ENCODE measurements at places on chromosomes 3 and 15. TPM values are rescaled to one million over a fixed set of nuclear protein-coding genes. Genes with fewer than 3 reads are reported as not detected.

- peak; percentile 26 for DNase-seq
Measured at GRCh38 chr15:90665288-90666134, 51.6 kb upstream of the BLM start.

The LXN gene
- total RNA-seq = 7.7 TPM

DNA sequence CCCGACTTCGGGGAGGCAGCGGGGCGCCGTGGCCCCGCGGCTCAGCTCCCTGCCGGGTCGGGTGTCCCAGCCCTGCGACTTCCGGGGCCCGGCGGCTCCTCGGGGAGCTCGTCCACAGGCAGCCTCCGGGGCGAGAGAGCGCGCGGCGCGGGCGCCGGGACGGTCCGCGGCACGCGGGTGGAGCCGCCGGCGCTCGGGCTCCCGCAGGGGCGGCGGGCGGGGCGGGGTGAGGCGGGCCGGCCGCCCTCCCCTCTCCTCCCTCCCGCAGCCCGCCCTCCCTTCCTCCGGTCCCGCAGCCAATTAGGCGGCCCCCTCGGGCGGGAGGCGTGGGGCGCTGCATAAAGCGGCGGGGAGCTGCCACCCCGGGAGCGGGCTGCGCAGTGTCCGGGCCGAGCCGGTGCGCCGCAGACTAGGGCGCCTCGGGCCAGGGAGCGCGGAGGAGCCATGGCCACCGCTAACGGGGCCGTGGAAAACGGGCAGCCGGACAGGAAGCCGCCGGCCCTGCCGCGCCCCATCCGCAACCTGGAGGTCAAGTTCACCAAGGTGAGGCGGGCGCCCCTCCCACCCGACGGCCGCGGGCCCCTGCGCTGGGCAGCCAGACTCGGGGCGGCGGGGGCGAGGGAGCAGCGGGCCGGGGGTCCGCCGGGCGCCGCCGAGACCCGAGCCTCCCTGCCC, at the start of gene ALDH1A3:
ALDH1A3 (plus strand) TSS at position 368 of the 675 bp plus-strand sequence; CDS start at position 445, 77 bp downstream.
- DNase-seq = no peak

The CIAO2A gene
- total RNA-seq = 36.4 TPM

DNA sequence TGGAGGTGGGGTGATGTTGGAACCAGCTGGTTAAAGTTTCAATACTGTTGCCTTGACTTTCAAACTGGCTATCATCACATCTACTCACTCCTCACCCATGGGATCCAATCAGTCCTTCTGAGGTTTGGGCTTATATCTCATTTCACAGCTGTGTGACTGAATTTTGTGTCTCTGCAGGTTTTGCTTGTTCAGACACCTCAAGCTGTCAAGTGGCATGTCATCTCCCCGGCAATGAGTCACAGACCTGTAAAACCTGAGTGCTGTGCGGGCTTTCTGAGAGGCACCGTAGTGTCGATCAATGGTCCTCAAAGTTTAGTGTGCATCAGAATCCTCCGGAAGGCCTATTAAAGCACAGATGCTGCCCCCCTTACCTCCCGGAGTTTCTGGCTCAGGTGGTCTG, 86.4 kb upstream of the RORA start:
- no peak for DNase-seq

DNA sequence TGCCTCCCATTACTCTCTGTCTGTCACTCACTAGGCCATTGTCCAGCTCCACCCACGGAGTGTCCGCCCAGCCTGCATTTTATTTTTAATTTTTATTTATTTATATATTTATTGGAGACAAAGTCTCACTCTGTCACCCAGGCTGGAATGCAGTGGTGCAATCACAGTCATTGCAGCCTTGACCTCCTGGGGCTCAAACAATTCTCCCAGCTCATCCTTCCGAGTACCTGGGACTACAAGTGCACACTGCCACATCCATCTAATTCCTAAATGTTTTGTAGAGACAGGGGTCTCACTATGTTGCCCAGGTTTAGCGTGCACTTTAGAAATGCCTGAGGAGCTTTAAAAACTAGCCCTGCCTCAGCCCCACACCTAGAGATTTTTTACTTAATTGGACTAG, 141.5 kb downstream of the LIPC start:
- DNase-seq = no peak

DNA sequence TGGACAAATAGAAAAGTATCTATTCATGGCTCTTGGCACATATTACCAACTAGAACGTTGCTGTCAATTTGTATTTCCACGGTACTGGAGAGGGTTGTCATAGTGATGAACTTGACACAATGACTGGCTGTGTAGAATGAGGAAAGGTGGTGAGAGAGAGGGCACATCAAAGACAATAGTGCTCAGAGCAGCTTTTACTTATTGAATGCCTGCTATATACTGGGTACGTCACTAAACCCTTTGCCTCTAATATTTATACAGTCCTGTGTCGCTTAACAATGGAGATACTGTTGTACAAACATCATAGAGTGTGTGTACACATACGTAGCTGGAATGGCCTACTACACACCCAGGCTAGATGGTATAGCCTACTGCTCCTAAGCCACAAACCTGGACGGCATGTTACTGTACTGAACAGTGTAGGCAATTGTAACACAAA, 8.3 kb downstream of the TMPRSS7 start:
- no peak for DNase-seq

- no peak for DNase-seq
Measured at GRCh38 chr3:133831966-133832801, 26.6 kb downstream of the SRPRB start.

DNA sequence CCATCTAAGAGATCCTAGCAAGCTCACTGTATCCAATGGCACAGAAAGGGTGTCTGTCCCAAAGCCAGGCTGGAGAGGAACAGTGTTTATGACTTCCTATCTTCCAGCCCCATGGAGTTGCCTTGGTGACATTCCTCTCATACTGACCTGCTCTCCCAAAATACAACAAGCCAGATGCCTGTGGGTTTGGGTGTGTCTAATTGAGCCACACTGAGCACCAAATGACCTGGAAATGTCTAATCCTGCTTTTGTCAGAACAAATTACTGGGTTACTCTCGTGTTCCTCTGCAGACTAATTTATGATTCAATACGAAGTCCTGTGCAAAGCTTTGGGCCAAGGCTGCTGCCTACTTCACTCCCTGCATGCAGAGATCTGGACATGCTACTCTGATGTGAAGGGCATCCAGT, 98.1 kb upstream of the STRIT1 start:
- no peak for DNase-seq

DNA sequence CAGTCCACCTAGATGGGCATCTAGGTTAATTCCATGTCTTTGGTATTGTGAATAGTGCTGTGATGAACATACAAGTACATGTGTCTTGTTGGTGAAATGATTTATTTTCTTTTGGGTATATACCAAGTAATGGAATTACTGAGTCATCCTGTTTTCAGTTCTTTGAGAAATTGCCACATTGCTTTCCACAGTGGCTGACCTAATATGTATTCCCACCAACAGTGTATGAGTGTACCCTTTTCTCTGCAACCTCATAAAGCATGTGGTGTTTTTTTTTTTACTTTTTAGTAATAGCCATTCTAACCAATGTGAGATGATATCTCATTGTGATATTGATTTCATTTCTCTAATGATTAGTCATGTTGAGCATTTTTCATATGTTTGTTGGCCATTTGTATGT, 86.0 kb upstream of the NDN start:
- DNase-seq = no peak

- no peak for DNase-seq
Measured at GRCh38 chr15:71111181-71111565, 4.1 kb upstream of the THSD4 start.

- no peak for DNase-seq
Measured at GRCh38 chr15:46589088-46589487, 954.3 kb downstream of the SQOR start.

The RTP1 gene
- not detected for total RNA-seq

The PAQR5 gene
- not detected for total RNA-seq

GRCh38 chr15:49383266-49383665, 39.8 kb upstream of the FGF7 start:
- no peak for DNase-seq

- DNase-seq = no peak
Measured at GRCh38 chr3:24683633-24684384, 189.2 kb upstream of the THRB start.

The TMEM212 gene
- not detected for total RNA-seq

- no peak for DNase-seq
Measured at GRCh38 chr3:71523628-71524027, 59.9 kb downstream of the FOXP1 start.

DNA sequence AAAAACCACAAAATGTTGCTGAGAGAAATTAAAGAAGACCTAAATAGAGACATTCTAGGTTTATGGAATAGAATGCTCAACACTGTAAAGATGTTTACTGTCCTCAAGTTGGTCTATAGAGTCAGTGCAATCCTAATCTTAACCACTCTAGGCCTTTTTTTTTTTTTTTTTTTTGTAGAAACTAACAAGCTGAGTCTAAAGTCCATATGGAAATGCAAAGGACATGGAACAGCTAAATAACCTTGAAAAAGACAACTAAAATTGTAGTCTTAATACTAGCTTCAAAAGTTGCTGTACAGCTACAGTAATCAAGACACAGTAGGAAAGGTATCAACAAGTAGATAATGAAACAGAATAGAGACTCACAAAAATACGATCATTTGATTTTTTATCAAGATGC, 32.9 kb downstream of the CDV3 start:
- no peak for DNase-seq

The SLC6A11 gene
- not detected for total RNA-seq

The C2CD4A gene
- 0.11 TPM for total RNA-seq

GRCh38 chr15:44468709-44469385, 41.4 kb downstream of the CTDSPL2 start:
- no peak for DNase-seq

DNA sequence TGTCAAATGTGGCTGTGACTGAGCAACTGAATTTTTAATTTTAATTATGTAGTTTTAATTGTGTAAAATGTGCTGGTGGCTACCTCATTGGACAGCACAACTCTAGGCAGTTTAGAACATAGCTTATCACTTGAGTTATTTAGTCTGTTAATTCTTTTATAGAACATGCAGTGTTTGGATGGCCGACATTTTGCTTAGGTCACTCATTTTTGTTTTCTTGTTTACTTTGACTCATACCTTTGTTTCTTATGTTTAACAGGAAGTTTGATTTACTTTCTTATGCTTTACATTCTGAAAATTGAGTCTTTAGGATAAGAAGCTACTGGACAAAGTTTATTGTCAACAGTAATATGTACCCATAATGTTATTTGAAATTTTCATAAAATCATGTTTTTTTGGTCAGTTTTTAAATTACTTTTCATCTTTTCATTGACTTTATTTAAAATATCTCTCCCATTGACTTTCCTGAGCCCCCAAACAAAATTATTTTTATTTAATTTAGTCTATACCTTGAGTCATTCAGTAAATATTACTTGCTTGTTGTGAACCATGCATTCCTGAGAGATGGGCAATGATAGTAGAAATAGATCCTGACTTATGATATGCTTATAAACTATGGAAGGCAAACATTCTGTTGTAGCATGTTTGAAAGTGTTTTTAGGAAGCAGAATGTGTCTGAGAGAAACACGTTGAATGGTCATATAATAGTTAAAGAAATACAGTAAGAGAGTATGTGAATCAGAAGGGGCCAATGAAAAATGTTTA, 60.6 kb downstream of the TCF12 start:
- DNase-seq = no peak

Measured in CD4-positive, alpha-beta memory T cell (primary cell).